ENCODE measurements at places on chromosomes 7 and 10.

GRCh38 chr7:41297166-41297565 lies 405.7 kb downstream of the INHBA start:
- DNase-seq: no peak

- DNase-seq: no peak
Observed at GRCh38 chr7:94975336-94975735, 67.9 kb downstream of the PPP1R9A start.

DNA sequence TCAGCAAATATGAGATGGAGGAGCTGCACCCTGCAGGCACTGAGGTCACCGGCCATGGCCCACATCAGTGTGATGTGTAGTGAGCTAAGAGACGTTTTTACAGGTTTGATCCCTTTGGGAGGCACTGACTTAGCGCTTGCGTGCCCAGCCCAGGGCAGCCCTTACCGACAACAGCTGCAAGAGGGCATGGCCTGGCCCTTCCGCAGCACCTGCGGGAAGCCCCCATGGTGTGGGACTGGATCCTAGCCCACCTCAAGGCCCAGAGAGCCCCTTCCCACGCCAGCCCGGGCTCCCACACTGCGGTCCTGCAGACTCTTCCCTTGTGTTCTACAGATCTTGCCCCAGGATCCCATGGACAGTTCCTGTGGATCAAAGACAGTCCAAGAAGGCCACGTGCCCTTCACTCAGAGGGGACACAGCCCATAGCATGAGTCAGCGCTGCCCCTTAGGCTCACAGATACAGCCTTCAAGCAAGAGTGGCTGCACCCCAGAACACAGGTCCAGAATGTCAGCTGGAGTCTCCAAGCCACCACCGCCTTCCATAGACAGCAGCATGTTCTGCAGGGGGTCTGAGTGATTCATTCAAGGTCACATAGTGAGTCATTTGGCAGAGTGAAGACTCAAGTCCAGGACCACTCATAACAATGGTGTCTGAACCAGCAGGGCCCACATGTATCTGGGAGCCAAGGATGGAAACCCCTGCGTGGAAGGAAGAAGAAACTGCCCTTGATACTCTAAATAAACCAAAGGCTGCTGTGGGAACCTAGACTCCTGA lies 25.4 kb downstream of the TLL2 start:
- DNase-seq: no peak

GRCh38 chr10:117175215-117175900 lies 21.9 kb upstream of the KCNK18 start:
- DNase-seq: peak; percentile 22

- DNase-seq: no peak
Observed at GRCh38 chr7:139033346-139034114, 2.3 kb downstream of the ZC3HAV1L start.

DNA sequence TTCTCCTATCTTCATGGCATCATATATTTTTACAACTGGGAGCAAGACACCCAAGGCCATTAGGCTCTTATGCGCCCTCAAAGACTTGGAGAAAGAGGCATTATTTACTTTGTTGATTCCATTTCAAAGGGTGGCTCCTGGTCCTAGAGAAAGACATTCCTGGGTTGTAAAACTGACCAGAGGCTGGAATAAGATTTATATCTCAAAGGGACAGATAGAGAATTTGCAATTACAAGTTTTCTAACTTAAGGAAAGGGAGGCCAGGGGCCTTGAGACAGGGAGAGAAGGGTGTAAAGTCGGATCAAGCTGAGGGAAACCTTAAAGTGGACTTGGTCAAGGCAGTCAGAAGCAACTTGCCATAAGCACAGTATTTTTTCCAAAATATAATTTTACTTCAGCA lies 1086.0 kb downstream of the SORCS3 start:
- DNase-seq: no peak

GRCh38 chr7:27888736-27889135 lies 148.8 kb downstream of the TAX1BP1 start:
- DNase-seq: no peak

GRCh38 chr7:144784441-144784840 lies 51.4 kb downstream of the TPK1 start:
- DNase-seq: no peak

DNA sequence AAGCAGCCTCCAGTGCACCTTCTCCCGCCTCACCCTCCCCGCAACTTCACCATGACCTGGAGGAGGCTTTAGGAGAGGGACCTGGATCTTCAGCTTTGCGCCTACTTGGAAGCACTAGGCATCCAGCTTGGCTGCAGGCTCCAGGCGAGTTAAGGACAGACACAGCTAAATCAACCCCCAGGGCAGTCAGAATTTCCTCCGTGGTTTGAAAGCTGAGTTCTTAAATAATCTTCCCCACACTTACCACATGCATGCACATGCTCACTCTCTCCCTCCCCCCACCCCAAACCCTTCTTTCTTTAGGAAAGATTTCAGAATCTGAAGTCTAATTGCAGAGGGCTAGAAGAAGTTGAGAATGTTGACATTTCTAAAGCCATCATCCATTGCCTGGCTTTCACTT lies 36.7 kb upstream of the LRRC4 start:
- DNase-seq: no peak

DNA sequence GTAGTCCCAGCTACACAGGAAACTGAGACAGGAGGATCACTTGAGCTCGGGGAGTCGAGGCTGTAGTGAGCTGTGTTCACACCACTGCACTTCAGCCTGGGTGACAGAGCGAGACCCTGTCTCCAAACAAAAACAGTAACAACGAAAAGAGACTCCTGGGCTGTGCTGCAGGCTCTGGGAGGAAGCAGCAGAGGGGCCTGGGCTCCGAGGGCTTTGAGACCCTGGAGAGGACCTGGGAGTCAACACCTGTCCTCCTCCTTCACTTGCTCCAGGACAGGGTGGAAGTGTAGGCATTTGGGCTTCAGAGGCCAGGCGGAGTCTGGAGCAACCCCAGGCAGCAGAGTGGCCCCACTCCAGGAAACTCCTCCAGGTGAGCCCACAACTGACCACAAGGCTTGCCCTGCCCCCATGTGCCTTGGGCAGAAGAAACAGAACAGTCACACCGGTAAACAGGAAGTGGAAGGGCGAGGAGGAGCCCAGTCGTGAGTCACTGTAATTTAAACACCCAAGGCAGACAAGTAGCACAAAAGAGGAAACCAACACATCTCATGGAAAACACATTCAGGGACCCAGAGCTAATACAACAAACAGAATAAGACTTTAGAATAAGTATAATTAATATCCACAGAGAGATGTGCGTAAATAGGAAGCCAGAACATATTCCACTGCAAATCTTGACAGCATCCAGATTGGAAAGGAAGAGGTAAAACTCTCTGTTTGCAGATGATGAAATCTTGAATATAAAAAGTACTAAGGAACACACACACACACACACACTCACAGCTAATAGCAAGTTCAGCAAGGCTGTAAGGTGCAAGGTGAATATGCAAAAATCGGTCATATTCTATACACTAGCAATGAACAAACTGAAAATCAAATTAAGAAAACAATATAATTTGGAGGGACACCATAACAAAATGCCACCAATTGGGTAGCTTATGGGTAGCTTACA lies 20.5 kb upstream of the RASGEF1A start:
- DNase-seq: peak; percentile 60

DNA sequence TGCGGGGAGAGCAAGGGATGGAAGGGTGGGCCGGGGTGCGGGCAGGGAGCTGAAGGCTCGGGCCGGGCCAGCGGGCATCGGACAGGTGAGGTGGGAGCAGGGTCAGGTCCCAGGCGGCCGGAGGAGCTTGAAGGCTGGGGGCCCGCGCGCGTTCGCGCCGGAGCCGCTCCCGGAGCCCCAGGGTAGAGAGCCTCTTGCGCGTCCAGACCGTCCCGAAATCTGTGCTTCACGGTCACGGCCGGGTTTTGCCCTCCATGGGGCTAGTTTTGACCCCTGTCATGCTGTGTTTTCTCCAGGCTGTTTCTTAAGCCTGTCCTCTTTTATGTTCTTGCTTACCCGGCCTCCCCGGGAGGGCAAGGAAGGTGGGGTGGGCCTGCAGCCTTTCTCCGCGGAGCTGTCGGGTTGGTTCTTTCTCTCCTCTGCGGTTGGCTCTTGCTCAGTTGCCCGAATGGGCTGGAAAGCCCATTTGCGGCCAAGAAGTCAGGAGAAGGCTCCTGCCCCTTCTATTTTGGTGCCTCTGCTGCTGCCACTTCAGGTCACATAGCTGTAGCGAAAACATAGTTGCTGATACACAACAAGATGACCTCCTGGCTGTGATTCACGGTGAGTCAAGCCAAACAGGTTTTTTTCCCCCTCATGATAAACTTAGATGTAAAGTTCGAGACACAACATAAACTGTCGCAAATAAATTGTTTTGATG lies 650 bp downstream of the UBE2D1 start:
- DNase-seq: peak; percentile 77

DNA sequence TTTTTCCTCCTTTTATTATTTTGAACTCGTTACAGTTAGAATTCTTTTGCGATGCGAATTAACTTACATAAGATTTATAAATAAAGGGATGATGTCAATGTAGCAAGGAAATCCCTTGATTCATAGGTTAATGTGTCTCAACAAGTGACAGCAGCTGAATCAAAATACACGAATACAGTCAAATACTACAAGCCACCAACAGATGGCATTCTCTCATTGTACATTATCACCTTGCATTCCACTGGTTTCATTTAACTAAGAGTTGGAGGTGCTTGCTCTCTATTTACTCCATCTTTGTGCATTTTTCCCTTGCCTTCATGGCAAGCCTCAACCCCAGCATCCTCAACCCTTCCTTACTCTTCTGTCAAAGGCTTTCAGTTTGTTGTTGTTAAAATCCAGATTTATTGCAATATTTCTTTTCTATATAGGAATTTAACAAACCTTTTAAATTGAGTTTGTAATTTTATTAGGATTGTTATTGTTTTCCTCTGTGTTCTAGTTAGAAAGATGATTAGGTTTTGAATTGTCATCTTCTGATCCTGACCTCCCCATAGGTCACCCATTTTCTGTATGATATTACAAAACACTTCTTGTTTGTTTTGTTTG lies 78.3 kb downstream of the SLC25A40 start:
- peak; percentile 69 for DNase-seq

DNA sequence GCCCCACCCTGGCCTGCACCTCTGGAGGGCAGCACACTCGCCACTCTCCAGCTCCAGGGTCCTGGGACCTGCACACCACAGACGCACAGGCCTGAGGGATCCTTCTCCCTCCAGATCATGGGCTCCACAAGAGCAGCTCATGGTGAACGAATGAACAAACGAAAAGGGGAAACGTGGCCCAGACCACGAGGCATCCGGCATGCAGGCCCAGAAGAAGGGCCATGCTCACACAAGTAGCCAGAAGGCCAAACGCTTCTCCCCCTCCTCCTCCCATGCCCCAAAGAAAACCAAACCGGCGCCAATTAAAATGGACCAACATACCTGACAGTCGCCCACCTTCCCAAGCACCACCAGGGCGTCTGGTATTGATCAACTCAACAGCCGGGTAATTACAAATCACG lies 30.4 kb downstream of the MAD1L1 start:
- DNase-seq: no peak

- DNase-seq: no peak
Observed at GRCh38 chr10:86218160-86218559, 148.4 kb downstream of the GRID1 start.

- DNase-seq: no peak
Observed at GRCh38 chr7:8134089-8134733, 127.8 kb downstream of the ICA1 start.

- no peak for DNase-seq
Observed at GRCh38 chr7:157682946-157683746, 346.3 kb downstream of the DNAJB6 start.

DNA sequence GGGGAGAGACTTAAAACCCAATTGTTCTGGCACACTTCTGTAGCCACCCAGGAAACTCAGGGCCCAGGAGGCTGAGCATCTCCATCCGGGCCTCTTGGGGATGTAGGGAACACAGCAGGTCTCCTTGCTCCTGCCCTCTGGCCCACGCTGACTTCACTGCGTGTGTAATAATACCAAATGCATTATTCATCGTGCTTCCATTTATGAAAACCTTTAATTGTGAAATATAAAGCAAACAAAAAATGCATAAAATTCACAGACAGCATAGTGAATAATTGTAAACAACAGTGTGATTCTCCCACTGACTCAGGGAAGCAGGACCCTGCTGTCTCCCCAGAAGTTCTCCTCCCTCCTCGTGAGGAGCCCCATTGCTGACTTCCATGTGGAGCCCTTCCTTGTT lies 70.3 kb upstream of the SHH start:
- no peak for DNase-seq

DNA sequence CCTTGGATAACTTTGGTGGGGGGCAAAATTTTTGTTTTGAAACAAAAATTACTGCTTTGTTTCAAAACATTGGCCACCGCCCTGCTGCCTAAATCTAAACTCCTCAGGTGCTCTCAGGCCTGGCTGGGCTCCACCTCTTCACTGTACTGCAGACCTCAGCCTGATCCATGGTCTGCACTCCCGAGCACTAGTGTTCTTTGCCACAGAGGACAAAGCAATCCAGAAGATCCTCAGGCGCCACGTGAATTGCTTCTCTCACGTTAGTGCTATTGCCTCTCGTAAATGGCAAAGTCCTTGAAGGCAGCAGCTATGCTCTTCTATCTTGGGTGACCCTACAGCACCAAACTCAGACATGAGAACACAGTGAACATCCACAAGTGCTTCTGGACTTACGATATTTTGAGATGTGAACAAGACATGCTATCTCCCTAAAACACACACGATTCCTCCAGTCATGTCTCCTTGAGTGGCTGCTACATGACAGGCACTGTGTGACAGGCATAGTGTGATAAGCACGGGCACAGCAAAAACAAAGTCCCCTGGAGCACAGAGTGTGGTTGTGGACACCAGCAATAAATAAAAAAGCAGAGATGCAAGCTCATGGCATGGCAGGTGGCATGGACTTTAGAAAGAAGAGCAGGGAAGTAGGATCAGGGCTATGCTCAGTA lies 582.1 kb upstream of the DPP6 start:
- DNase-seq: no peak

GRCh38 chr10:1552406-1552805 lies 184.9 kb downstream of the ADARB2 start:
- DNase-seq: no peak

- no peak for DNase-seq
Observed at GRCh38 chr10:91311601-91312381, 91.3 kb downstream of the PCGF5 start.

- DNase-seq: no peak
Observed at GRCh38 chr7:2644562-2645273, 12.9 kb downstream of the TTYH3 start.

GRCh38 chr10:101355072-101355706 lies 1.2 kb downstream of the BTRC start:
- peak; percentile 27 for DNase-seq

GRCh38 chr7:115889669-115889984 lies 140.9 kb downstream of the TFEC start:
- no peak for DNase-seq

GRCh38 chr7:27141923-27142579 lies 1.4 kb downstream of the HOXA5 start:
- no peak for DNase-seq

DNA sequence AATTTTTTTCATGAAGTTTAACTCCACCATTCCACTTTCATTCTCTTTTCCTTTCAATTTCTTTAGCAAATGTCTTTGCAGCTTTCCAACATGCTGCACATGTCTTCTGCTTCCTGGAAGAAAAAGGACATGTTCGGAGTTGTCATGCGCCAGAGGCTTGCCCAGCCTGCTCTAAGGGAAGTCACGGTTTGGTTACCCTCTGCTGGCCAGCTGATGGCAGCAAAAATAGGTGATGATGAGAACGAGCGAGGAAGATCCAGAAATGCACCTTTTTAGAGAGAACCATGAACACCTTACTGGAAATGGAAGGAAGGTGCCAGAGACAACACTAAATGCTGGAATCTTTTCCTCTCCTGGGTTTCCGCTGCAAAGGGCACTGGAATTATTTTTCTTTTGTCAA lies 4.9 kb upstream of the ZSCAN21 start:
- peak; percentile 40 for DNase-seq

GRCh38 chr7:13835442-13835841 lies 154.0 kb downstream of the ETV1 start:
- no peak for DNase-seq

GRCh38 chr10:73585327-73585726 lies 5.8 kb downstream of the USP54 start:
- DNase-seq: no peak
